ENCODE measurements at places on chromosomes 12 and 14. TPM values are rescaled to one million over a fixed set of nuclear protein-coding genes. Genes with fewer than 3 reads are reported as not detected.

GRCh38 chr14:99258876-99259726 lies 12.9 kb downstream of the BCL11B start:
- no peak overlapping the region for H3K4me3 ChIP-seq
- DNase-seq, result no peak
- H3K27me3 ChIP-seq, result no peaks in the 10 kb centered on the region
- H3K36me3 ChIP-seq, result no peaks in the 10 kb centered on the region
- H3K27ac ChIP-seq, result no peak overlapping the region

GRCh38 chr12:95017482-95017881 lies 14.0 kb upstream of the NDUFA12 start:
- DNase-seq, result no peak
- no peaks in the 10 kb centered on the region for H3K27me3 ChIP-seq
- no peaks in the 10 kb centered on the region for H3K4me1 ChIP-seq
- no peak overlapping the region for H3K27ac ChIP-seq

DNA sequence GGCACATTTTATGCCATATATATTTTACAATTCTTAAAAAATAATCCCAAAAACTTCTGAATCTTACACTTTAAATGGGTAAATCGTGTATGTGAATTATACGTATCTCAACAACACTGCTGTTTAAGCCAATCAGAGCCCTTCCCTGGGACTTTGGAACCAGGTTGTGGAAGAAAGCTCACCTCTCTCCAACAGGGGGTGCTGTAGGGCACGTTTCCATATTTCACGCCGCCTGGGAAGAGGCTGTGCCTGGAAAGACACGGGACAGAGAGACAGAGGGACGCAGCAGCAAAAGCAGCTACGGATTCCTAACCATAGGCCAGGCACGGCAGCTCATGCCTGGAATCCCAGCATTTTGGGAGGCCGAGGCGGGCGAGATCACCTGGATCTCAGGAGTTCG lies 29.4 kb upstream of the FBRSL1 start:
- no peaks in the 10 kb centered on the region for H3K27me3 ChIP-seq
- DNase-seq, result no peak
- no peaks in the 10 kb centered on the region for H3K36me3 ChIP-seq
- H3K4me1 ChIP-seq, result no peaks in the 10 kb centered on the region
- no peak overlapping the region for H3K27ac ChIP-seq

DNA sequence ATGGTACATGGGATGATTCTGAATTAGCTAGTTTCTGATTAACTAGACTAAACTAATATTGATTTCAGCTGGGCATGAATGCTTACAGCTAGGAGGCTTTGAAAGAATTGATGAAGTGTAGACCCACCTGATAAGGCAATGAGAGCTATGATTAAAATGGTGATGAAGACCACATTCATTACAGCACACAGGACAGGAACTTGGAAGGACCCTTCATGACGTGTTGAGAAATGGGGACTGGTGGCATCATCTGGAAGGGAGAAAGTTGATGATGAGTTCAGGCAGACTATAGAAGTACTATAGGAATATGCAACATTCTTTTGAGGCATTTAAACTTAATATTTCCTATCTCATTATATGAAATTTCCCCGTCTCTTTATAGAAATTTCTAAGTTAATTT lies 4.5 kb downstream of the CD69 start:
- H3K27ac ChIP-seq, result no peak overlapping the region
- no peak overlapping the region for H3K4me3 ChIP-seq
- no peaks in the 10 kb centered on the region for H3K4me1 ChIP-seq
- H3K27me3 ChIP-seq, result no peaks in the 10 kb centered on the region

DNA sequence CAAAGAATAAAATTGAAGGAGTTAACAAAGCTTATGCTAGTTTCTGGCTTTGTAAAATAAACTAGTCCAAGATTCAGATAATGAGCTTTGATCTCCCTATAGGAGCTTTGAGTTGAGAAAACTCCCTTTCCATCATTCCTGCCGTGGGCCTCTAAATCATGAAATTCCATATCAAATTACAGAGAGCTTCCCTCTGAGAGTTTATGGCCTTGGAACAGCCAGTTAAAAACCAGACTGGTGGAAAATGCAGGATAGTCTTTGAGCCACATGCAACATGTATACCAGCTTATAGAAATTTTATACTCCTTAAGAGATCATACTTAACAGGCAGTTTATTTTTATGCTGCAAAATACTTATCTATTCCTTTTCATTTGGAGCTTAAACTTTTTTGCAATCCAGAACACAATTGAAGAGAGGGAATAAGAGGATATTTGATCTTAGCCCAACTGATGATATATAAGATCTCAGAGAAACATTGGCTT lies 175.8 kb upstream of the ATP2B1 start:
- H3K27ac ChIP-seq, result no peak overlapping the region
- no peaks in the 10 kb centered on the region for H3K27me3 ChIP-seq
- H3K4me1 ChIP-seq, result no peaks in the 10 kb centered on the region
- no peak overlapping the region for H3K4me3 ChIP-seq
- H3K36me3 ChIP-seq, result no peaks in the 10 kb centered on the region

DNA sequence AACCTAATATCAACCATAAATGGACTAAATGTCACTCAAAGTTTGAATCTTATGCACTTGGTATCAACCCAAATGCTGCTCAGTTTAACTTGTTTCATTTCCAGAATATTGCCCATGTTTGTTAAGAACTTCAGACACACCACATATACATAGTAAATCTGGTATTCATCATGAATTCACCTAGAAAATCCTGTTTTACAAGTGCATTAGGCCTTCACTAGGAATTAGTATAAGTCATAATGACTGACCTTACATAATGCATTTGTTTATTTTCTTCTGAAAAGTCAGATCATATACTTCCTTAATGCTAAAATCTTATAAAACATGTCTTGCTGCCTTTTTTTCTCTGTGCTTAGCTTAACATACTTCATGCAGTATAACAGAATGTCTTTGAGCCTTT lies 66.1 kb downstream of the ABCD2 start:
- H3K27me3 ChIP-seq, result no peaks in the 10 kb centered on the region
- no peak overlapping the region for H3K4me3 ChIP-seq
- H3K36me3 ChIP-seq, result no peaks in the 10 kb centered on the region
- DNase-seq, result no peak
- H3K27ac ChIP-seq, result no peak overlapping the region

GRCh38 chr14:97747316-97747715 lies 950.1 kb downstream of the VRK1 start:
- no peaks in the 10 kb centered on the region for H3K4me1 ChIP-seq
- H3K27me3 ChIP-seq, result no peaks in the 10 kb centered on the region
- H3K27ac ChIP-seq, result no peak overlapping the region
- H3K4me3 ChIP-seq, result no peak overlapping the region

Gene CAPZA3
- total RNA-seq, result not detected

DNA sequence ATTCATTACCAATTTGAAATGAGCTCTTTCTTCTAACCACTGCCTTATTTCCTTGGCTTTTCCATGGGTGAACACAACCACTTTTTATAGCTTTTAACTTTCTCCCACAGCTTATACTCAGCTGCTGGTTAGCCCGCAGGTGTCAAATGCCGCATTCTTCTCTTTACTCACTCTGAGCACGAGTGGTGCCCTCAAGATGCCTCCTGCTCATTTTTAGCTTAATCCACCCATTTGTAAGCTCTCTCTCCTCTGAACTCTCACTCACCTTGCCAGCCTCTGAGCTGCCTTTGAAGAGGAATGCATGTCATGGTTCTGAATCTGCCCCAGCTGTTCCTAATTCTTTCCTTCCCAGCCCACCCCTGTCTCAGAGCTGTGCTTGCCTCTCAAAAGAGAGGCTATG lies 449.4 kb upstream of the PRICKLE1 start:
- no peak overlapping the region for H3K4me3 ChIP-seq
- no peaks in the 10 kb centered on the region for H3K27me3 ChIP-seq

Gene SMCO3
- 1.3 TPM for total RNA-seq
